ENCODE measurements at places on chromosomes 1 and 21.

DNA sequence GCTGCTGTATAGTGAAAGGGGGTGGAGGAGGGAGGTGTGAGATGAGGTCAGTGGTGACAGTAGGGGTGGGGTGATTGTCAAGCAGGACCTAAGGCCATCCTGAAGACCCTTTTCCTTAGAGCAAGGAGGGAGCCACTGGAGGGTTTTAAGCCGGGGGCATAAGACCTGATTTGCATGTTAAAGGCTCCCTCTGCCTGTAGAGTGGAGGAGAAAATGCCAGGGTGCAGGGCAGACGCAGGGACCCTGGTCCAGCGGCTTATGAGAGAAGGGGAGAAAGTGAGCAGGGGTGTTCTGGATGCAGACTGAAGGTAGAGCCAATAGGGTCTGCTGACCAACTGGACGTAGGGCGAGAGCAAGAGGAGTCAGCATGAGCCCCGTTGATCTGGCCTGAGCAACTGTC is 154.1 kb downstream of the TRABD2B start:
- no peak for DNase-seq

GRCh38 chr1:222946436-222946835 is 131.6 kb downstream of the DISP1 start:
- DNase-seq = no peak

- DNase-seq = no peak
Observed at GRCh38 chr1:111516005-111516535, 12.6 kb upstream of the ADORA3 start.

DNA sequence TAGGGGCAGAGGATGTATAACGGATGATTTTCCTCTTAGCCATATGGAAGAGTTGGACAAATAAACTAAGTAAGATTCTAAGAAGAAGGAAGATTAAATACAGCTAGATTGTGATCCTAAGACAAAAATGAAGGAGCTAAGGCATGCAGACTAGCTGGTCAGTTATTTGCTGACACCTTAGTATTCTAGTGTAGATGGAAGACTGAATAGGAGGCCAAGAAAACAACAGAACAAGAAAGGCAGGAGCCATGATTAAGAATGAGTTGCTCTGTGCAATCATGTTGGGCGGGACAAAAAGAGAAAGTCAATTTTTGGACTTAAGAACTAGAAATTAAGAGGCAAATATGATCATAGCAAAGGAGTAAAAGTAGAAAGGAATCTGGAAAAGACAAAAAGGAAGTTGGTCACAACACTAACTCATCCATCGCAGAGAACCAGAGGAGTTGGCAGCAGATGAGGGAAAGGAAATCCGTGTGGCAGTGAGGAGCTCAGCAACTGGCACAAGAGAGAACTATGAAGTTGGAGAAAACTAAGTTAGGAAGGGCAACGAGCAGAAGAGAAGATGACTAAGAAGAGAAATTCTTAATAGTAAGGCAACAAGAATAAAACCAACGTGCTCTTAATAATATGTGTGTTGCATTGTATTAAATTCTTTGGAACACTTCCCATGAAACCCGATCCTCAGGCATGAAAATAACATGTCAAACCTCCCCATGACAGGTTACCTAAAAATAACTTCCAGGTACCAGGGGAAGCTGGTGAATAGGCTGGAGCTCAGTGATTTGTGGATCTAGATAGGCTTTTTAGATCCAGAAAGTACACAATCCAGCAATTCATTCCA is 234.4 kb downstream of the LTN1 start:
- no peak for DNase-seq
